ENCODE measurements at places on chromosomes 2 and 18.

DNA sequence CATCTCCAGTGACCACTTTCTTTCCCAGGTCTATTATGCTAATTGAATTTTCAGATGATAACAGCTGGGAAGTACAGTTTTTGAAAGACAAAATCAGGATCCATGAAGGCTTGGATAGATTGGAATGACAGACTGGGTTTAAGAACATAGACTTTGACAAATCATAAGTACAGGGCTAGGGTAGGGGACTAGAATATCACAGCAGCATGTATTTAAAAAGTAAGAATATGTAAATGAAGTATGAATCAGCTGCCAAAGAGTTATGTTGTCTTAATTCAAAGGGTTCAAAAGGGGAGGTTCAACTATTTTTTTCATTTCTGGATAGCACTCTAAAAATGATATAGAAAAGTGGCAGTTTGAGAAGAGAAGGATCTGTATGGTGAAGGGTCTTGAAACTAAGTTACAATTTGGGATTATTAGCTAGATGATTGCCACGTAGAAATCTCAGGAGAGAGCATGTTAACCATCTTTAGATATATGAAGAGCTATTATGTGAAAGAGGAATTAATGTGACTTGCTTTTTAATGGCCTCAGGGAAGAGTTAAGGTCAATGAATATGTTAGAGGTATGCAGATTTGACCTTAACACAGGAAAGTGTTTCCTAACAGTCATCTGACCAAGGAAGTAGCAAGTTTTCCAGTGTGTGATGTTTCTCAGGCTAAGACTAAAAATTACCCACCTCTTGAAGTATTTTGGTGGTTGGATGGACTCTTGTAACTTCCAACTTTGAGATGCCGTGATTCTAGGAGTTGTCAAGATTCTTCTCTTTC lies 81.7 kb downstream of the TMEM185B start:
- DNase-seq: no peak

GRCh38 chr2:42321452-42322064 lies 39.5 kb downstream of the COX7A2L start:
- DNase-seq: no peak

DNA sequence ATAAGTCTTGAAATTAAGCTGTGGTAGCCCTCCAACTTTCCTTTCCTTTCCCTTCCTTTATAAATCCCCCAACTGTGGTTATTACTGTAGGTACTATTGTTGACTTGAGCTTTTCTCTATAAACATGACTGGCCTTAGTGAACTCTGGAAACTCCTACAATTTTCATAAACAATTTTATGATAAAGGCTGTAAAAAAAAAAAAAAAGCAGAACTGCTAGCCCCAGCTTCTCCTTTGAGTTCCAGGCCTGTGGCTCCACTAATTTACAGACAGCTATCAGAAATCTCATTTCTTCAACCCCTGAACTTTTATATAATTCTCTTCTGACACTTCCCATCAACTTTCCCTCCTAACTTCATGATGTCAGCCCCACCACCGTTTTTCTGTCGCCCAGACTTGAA lies 174.3 kb downstream of the IKZF2 start:
- no peak for DNase-seq

GRCh38 chr18:3603421-3604234 lies 153.7 kb downstream of the TGIF1 start:
- DNase-seq: no peak

DNA sequence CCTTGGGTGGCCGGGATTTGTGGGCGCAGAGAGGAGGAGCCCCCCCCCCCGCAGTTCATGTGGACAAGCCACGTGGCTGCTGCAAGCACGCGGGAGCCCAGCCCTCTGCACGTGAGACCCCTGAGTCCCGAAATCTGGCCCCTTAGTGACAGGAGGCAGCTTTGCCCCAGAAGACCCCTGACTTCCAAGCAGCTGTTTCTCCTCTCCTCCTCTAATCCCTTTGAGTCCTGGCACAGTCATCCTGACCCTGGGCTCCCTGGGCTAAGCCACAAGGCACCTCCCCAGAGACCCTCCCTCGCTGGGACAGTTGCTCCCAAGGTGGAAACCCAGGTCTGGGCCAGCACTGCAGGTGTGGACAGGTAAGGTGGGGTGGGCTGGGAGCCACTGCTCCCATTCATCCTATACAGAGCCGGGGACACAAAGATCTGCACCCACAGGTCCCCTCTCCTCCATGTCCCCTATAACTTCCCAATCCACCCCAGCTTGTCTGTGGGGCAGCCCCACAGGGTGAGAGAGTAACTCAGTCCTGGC lies 923 bp downstream of the TEKT4 start:
- no peak for DNase-seq

- no peak for DNase-seq
Measured at GRCh38 chr2:180829836-180830235, 150.6 kb upstream of the UBE2E3 start.

- no peak for DNase-seq
Measured at GRCh38 chr2:34353509-34354113, 754.5 kb upstream of the FAM98A start.

- DNase-seq: no peak
Measured at GRCh38 chr18:76476665-76477561, 18.1 kb downstream of the ZNF516 start.

DNA sequence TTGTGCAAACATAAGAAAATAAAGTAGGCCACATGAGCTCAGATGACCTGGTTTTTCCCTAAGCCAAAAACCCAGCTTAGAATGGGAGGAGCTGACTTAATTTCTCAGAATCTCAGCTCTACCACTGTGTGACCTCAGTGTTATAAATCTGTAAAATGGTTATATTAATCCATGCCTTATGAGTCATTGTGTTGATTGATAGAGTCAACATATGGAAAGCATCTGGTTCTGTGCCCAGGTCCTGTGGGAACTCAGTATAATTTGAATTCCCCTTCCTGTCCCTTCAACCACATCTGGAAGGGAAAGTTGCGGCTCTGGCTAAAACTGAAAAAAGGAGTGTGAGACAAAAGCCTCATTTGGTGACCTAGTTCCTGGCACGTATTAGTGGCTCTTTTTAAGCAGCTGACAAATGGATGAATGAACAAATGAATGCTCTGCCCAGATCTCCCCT lies 25.7 kb downstream of the TMEM177 start:
- no peak for DNase-seq

GRCh38 chr2:129502781-129503180 lies 476.7 kb upstream of the RAB6C start:
- no peak for DNase-seq

GRCh38 chr2:55140316-55141219 lies 90.3 kb upstream of the RTN4 start:
- DNase-seq: no peak

- no peak for DNase-seq
Measured at GRCh38 chr2:72361521-72361920, 213.9 kb upstream of the CYP26B1 start.

DNA sequence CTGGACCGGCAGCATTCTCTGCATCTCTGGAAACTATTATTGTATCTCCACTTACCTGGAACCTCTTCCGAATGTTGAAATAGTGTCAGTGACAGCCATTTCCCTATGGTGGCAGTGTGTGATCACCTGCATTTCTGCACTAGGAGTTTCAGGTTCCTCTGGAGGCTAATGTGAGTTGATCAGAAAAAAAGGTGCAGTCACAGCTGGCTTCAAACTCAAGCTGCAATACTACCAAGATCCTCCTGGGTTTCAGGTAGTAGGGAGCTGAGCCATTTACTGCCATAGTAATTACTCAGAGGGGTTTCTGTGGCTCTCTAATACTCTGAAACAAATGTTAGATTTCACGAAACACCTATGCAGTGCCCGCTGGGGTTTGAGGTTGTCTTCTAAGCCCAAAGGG lies 183.5 kb upstream of the OSR1 start:
- no peak for DNase-seq

GRCh38 chr18:10094154-10094553 lies 180.3 kb downstream of the VAPA start:
- no peak for DNase-seq

GRCh38 chr2:13002536-13003331 lies 286.0 kb downstream of the TRIB2 start:
- no peak for DNase-seq

DNA sequence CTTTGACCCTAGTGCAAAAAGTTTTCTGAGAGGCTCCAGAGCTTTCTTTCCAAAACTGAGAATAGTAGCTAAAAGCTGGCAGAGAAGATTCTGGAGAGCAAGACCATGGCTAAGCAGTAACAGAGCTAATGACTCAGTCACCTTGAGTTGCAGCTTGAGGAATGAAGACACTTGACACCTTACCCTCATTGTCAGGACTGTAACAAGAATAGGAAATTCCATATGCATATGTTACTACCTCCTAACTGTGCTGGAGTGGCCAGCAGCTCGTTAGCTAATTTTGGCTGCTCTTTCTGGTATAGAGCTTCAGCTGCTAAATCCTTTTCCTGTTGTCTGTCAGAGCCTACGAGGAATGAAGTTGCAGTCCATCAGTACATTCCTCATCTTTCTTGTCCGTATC lies 68.6 kb upstream of the LHCGR start:
- DNase-seq: no peak

DNA sequence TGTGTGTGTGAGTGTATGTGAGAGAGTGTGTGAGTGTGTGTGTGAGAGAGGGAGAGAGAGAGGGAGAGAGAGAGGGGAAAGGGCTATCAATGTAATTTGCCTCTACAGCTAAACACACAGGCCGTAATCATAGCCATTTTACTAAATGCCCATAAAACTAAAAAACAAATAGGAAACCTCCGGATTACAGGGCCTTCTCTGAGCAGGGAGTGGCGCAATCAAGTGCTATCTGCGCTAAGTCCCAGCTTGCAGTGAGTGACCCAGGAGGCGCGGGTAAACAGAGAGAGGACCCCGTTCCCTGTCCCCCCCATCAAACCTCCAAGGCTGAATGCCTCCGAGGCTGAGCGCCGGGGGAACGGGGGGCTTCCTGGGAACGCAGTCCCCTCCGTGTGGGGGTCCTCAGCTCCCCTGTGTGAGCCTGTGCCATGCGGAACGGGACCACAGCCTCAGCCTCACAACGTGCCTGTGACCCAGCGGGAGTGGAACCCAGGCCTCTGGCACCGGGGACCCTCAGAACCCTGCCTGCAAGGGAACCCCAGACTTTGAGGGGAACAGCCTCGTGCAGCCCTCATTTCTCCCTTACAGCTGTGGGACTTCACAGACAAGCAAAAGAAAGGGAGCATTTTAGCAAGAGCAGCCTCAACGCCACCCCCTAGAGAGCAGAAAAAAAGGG lies 54.7 kb upstream of the ID2 start:
- no peak for DNase-seq

DNA sequence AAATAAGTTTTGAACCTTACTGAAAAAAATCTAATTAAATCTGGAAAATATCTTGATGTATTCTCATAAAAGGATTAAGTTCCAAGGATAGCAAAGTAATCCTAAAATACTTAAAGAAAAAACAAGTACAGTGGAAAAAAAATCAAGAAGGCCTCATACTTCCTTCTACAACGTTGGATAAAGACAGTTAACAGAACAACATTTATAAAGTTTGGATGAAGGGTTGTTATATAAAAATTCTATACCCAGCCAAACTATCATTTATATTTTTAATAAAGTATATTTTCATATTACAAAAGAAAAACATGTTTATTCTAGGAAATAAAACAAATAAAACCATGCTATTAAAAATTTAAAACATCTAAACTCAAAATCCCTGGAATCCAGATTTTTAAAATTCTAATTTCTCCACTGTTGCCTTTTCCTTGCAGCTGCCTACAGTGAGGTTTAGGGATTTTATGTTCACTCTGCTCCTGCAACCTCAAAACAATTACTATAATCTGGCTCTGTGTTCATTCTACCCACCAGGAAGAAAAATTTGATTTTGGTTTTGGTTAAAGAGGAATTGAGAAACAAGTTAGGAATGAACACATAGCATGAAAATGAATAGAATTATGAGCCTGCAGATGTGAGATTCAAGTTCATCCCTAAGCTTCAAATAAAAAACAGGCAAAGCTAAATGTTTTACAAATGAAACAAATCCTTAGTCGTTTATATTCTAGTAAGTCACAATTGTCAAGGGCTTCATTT lies 142.8 kb downstream of the LPIN1 start:
- no peak for DNase-seq

- no peak for DNase-seq
Measured at GRCh38 chr2:138633049-138633448, 131.5 kb downstream of the SPOPL start.

- no peak for DNase-seq
Measured at GRCh38 chr2:225274751-225275150, 124.8 kb upstream of the NYAP2 start.

DNA sequence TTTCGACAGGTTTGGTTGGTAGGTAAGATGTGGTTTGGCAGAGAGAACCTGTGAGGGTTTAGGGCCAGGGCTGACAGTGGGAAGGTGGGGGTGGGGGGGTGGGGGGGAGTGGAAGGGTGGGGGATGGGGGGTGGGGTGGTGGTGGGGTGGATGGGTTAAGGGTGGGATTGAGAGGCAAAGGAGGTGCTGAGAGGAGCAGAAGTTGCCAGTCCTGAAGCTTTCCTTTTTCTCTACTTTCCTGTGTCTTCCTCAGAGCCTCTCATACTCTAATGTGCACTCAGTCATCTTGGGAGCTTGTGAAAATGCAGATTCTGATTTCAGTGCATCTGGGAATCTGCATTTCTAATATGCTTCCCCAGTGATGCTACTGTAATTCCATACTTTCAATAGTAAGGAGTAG lies 21.0 kb downstream of the MAP4K4 start:
- DNase-seq: no peak

- DNase-seq: no peak
Measured at GRCh38 chr2:184735611-184736010, 137.3 kb downstream of the ZNF804A start.

GRCh38 chr2:160425434-160426151 lies 68.0 kb downstream of the RBMS1 start:
- DNase-seq: no peak

GRCh38 chr2:26169681-26170414 lies 3.0 kb upstream of the GAREM2 start:
- peak; percentile 47 for DNase-seq

GRCh38 chr2:96248624-96249023 lies 17.2 kb downstream of the TMEM127 start:
- no peak for DNase-seq

DNA sequence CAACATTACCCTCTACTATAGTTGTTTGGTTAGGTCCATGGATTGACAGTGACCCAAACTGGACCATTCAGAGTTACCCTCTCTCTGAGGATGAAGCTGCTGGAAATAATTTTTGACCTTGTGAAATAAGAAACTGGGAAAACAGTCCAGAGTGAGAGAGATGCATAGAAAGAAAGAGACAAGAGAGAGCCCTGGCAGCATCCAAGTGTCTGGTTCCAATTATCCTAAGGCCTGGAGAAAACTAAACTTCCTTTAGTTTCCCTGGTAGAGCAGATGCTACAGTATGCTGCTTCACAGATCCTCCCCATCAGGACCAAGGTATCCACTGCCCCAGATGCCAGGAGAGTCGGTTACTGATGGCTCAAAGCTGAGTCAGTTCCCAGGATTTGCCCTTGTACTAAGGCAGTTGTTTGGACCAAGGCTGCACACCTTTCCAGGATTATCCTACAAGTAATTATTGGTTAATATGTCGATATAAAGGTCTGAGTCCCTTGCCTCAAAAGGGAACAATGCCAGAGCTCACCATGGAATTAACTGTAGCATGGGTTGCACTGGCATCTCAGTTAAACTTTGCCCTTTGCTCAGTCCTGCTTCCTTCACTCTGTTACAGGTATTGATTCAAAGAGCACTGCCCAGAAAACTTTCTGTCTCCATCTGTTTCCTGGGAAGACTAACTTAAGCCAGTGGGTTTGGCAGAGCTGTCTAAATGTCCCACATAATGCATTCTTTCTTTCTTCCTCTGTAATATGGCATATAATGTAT lies 14.6 kb upstream of the CHN1 start:
- DNase-seq: no peak

- DNase-seq: no peak
Measured at GRCh38 chr2:218063486-218063885, 5.6 kb upstream of the RUFY4 start.
